ENCODE measurements at places on chromosomes 5 and 9.

- DNase-seq = no peak
- H3K36me3 ChIP-seq = no peaks in the 10 kb centered on the region
- H3K4me1 ChIP-seq = no peaks in the 10 kb centered on the region
Observed at GRCh38 chr5:55991768-55992486, 2.8 kb downstream of the IL6ST start.

DNA sequence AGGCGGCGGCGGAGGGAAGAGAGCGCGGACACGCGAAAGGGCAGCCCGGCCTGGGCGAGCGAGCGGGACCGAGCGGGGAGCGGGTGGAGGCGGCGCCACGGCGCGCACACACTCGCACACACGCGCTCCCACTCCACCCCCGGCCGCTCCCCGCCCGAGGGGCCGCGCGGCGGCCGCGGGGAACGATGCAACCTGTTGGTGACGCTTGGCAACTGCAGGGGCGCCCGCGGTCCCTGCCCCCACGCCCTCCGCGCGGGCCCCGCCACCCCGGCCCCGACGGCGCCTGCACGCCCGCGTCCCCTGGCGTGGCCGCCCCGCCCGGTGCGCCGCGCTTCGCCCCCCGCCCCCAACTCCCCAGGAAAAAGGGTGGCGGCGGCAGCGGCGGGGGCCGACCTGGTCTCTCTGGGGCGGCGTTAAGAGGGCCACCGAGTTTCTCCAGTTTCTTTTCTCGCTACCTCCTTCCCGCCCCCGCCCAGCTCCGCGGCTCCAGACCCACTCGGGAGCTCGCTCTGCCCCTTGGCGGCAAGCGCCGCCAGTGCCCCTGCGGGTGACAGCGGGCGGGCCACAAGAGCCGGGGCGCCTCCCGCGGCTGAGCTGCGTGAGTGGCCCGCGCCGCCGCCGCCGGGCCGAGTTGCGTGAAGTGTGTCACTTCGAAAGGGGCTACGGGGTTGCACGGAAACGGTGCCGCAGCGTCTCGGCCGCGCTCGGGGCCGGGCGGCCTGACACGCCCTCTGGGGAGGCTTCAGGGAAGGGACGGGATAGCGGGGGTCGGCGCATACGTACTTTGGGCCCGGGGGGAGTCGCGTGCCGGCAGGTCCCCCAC lies at the start of gene NR3C1:
NR3C1 (minus strand) TSS at position 94 of the 823 bp plus-strand sequence. CDS start 2,847 bp downstream, outside the sequence.
- H3K4me1 ChIP-seq = peaks cover 10% of the 10 kb centered on the region
- peak within 1 kb of the TSS; percentile 75 for H3K4me3 ChIP-seq
- H3K27ac ChIP-seq = peak within 1 kb of the TSS; percentile 51
- H3K36me3 ChIP-seq = no peaks in the 10 kb centered on the region
- peak; percentile 84 for DNase-seq

GRCh38 chr5:96256795-96257470 lies 176.1 kb downstream of the PCSK1 start:
- H3K4me3 ChIP-seq = no peak overlapping the region
- DNase-seq = peak; percentile 41
- no peak overlapping the region for H3K27ac ChIP-seq
- no peaks in the 10 kb centered on the region for H3K36me3 ChIP-seq

DNA sequence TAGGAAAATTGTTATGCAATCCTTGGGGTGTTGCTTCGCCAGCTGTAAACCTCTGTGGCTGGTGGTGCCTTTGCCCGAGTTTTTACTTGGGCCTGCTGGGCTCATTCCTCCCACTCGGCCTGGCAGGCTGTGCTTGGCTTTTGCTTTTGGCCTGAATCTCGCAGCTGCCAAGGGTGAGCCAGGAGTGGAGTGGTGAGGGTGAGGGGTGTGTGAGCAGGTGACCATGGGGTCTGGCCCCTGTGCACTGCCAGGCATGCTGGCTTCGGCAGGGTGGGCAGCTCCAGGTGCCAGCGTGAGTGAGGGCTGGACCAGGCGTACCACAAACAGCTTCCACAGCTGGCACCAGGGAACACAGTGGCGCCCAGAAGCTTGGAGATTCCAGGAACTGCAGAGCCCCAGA lies 12.6 kb upstream of the DHFR start:
- no peak for DNase-seq
- H3K27me3 ChIP-seq = no peaks in the 10 kb centered on the region
- no peak overlapping the region for H3K27ac ChIP-seq
- H3K36me3 ChIP-seq = no peaks in the 10 kb centered on the region
- H3K4me3 ChIP-seq = no peak overlapping the region

- H3K27ac ChIP-seq = no peak overlapping the region
- peaks cover 4% of the 10 kb centered on the region for H3K4me1 ChIP-seq
Observed at GRCh38 chr9:35801328-35802128, 10.1 kb downstream of the NPR2 start.

GRCh38 chr5:35694481-35694880 lies 76.8 kb downstream of the SPEF2 start:
- no peaks in the 10 kb centered on the region for H3K4me1 ChIP-seq
- no peak overlapping the region for H3K27ac ChIP-seq
- H3K4me3 ChIP-seq = no peak overlapping the region
- DNase-seq = no peak

DNA sequence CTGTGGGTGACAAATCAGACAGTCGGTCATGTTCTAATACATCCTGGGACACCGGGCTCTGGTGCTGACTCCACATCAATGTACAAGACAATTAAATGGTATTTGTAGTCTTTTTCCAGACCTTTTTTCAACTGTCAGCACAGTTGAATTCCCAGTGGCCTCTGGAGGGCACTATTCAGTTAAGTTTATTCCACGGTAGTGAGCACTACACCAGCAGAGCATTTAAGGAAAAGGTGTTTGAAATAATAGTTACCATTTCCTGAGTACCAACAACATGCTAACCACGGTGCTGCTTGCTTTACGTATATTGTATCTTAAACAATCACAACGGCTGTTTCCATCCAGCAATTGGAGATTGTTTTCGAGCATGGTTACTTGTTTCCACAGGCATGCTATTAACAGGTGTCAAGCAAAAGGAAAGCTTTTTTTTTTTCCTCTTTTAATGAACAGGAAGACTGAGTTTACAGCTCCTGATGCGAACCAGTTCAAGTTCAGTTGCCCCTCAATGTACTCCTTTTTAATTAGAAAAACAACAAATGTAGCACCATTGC lies 186.7 kb downstream of the PDZD2 start:
- peak; percentile 71 for DNase-seq
- no peak overlapping the region for H3K27ac ChIP-seq
- H3K4me3 ChIP-seq = no peak overlapping the region
- H3K36me3 ChIP-seq = no peaks in the 10 kb centered on the region
- H3K27me3 ChIP-seq = no peaks in the 10 kb centered on the region
- no peaks in the 10 kb centered on the region for H3K4me1 ChIP-seq

GRCh38 chr5:16431490-16431889 lies 34.1 kb downstream of the ZNF622 start:
- no peak overlapping the region for H3K27ac ChIP-seq
- H3K4me3 ChIP-seq = no peak overlapping the region
- peaks cover 5% of the 10 kb centered on the region for H3K4me1 ChIP-seq
- no peaks in the 10 kb centered on the region for H3K36me3 ChIP-seq

GRCh38 chr5:17217493-17218352 lies at the start of gene BASP1:
Gene BASP1 (plus strand): TSS chr5:17217631. CDS start chr5:17275217, 57,586 bp downstream.
- no peaks in the 10 kb centered on the region for H3K36me3 ChIP-seq
- H3K4me3 ChIP-seq = peak within 1 kb of the TSS; percentile 71
- DNase-seq = peak; percentile 49

- H3K36me3 ChIP-seq = no peaks in the 10 kb centered on the region
- no peaks in the 10 kb centered on the region for H3K27me3 ChIP-seq
Observed at GRCh38 chr5:142550471-142550870, 135.4 kb downstream of the FGF1 start.

Data from mesendoderm (in vitro differentiated cells).